ENCODE measurements at places on chromosomes 5 and 9.

GRCh38 chr9:121107029-121107428 is 32.3 kb downstream of the CNTRL start:
- no peak for DNase-seq

DNA sequence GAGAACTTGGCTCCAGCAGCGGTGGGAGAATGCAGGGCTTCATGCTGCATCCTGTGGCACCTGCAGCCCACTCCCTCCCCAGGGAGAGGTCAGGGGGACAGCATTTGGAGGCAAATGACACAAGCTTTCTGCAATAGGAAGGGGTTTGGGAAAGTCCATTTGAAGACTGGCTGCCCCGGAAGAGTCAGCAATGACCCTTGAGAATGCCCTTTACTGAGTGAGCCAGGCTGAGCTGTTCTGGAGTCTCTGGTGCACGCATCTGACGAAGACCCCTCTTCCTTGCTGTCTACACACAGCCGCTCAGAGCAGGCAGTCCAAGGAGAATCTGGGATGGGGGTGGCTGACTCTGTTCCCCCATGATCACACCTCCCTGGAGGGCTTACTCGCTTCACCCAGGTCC is 5.5 kb upstream of the NXNL2 start:
- no peak for DNase-seq

DNA sequence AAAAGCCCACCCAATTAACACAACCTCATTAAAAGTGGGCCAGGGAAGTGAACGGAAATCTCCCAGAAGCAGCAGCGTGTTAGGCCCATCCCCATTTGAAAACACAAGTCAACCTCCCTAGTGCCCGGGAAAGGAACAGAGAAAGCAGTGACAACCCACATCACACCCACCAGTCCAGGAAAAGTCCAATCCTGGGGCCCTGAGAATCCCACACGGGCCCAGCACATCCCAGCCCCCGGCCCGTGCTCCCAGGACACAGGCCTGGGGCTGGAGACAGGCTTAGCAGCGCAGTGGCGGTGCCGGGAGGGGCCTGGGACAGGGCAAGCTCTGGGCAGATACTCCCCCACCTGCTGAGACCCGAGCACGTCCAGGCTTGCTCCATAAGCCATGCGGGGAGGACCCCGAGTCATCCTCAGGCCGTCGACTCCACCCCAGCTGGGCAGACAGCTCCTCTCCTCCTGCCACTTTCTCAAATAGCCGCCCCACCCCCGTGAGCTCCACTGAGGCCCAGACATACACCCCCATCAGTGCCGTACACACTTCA is 101.0 kb downstream of the KCNT1 start:
- DNase-seq, result no peak

- DNase-seq, result no peak
Measured at GRCh38 chr5:8396756-8397155, 527.8 kb downstream of the MTRR start.

GRCh38 chr5:11906497-11906896 is 2.3 kb upstream of the CTNND2 start:
- DNase-seq, result no peak

GRCh38 chr9:130532426-130533080 is 46.8 kb upstream of the FUBP3 start:
- DNase-seq, result no peak

DNA sequence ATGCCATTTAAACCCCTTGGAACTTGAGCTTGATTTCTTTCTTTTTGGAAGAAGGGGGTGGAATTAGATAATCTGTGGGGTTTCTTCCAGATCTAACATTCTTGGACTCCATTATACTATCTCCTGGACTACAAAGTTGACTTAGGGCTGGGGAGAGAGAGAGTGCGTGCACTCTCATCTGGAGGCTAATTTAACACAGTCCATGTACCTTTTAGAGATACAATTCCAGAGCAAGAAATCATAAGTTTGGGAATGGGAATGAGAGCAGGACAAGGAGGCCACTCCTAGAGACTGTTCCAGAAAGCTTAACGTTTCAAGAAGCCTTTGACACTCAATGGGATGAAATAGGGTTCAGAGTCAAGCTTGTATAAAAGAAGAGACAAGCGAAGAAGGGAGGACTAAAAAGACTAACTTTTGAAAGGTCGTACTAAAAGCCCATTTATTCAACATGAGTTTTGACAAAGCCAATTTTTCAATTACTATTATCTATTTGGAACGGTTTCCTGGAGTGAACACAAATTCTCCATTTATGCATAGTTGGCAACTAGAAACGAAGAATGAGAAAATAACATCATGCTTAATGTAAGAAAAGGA is 83.4 kb downstream of the ACTL7B start:
- DNase-seq, result no peak

GRCh38 chr5:114500756-114501155 is 138.9 kb downstream of the KCNN2 start:
- no peak for DNase-seq

GRCh38 chr5:135155616-135156214 is 121.7 kb upstream of the PITX1 start:
- DNase-seq, result no peak

DNA sequence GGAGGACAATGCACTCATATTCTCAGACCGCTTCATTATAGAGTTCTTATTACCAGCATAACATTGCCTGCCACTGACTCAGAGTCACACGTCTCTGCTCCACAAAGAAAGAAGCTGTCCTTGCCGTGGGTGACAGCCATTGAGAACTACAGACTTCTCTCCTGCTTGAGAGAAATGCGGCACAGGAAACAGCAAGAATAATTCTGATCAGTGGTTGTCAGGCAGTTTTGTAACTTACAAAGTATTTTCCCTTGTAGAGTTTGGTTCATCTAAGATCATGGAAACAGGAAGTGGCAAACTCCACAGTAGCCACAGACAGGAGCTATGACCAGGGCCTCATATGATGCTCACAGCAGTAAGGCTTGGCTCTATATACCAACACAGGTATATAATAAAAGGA is 47.0 kb downstream of the KCNV2 start:
- no peak for DNase-seq

- no peak for DNase-seq
Measured at GRCh38 chr5:81896764-81897163, 75.1 kb upstream of the ATG10 start.

DNA sequence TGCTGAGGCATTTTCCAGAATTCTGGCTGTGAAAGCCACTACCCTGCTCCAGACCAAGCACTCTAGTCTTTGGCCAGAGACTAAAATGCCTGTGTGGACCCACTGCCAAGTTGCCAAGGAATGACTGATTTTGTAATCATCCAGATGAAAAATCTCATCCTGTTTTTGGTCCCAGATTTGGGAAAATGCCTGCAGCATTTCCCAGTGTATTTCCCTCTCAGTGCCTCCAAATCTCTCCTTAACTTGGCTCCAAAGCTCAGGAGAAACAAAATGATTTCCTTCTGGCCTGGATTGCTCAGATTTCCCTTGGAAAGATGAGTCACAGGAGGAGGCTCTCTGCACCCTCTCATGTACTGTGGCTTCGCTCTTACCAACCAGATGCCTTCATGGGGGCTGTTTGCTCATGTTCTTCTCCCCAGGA is 335.2 kb upstream of the TARS1 start:
- DNase-seq, result no peak

DNA sequence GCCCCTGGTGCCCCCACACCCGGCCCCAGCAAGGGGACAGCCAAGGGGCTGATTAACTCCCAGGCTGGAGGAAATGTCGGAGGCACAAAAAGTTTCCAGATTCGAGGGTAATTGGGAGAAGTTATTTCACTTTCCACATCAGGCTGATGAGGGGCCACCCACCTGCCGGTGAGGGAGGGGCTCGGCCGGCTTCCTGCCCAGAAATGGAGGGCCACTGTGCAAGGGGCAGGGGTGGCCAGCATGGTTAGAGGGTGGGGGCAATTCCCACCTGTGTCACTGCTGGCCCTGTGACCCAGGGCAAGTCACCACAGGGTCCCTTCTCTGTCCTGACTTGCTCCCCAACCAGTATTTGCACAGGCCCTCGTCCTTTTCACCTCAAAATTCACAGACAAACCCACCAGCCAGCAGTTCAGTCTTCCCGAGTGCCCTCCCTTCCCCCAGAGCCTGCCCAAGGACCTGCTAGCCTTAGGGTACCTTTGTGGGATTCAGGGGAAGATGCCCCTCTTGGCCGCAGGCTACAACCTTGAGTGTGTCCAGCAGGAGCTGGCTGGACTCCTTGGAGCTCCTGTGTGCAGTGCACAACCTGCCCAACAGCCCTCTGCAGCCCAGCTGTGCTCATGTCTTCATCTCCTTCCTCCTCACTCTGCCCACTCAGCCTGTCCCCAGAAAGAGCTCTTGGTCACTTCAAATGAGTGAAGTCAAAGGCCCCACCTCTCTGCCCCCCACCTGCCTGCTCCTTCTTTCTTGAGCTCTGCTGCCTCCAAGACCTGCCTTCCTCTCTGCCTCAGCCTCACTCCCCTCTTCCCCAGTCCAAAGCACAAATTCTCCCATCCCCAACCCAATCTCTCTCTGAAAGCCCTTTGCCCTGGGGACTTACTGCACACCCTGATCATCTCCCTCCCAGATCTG is 130.5 kb downstream of the BARX1 start:
- no peak for DNase-seq

- no peak for DNase-seq
Measured at GRCh38 chr9:134501761-134502265, 139.8 kb upstream of the COL5A1 start.

- DNase-seq, result no peak
Measured at GRCh38 chr5:80736730-80737129, 81.9 kb upstream of the DHFR start.

- no peak for DNase-seq
Measured at GRCh38 chr5:108415726-108416125, 33.8 kb upstream of the FBXL17 start.

DNA sequence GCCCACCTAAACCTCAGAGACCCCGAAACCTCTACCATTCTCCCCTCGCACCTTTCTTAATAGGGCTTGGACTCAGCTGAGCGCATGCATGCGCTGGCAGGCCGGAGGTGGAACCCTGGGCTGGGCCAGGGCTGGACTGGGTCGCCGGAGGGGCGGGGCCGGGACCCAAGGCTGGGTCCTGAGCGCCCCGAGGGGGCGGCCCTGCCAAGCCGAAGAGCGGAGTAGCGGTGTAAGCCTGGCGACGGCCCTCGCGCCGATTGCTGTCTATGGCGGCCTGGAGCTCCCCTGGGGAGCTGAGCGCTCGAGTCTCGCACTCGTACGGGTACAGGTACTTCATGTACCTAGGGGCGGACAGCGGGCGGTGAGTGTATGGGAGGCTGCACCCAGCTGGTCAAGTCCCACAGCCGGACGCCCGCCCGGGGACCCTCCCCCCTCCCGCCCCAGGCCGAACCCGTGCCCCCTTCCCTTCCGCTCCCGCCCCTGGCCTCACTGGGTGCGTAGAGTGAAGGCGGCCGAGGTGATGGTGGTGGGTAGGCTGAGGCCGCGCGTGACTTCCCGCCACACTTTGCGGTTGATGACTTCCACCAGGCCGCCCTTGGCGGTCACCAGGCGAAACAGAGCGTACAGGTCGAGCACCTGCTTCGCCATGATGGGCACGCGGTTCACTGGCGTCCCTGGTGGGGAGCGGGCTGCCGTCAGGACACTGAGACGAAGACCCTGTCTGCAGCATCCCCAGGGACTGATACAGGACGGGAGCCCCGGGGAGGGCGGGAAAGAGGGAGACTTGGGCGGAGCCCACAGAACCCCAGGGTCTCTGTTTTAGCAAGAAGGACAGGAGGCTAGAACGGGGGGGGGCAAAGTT is 3.3 kb upstream of the DCTN3 start:
- no peak for DNase-seq

DNA sequence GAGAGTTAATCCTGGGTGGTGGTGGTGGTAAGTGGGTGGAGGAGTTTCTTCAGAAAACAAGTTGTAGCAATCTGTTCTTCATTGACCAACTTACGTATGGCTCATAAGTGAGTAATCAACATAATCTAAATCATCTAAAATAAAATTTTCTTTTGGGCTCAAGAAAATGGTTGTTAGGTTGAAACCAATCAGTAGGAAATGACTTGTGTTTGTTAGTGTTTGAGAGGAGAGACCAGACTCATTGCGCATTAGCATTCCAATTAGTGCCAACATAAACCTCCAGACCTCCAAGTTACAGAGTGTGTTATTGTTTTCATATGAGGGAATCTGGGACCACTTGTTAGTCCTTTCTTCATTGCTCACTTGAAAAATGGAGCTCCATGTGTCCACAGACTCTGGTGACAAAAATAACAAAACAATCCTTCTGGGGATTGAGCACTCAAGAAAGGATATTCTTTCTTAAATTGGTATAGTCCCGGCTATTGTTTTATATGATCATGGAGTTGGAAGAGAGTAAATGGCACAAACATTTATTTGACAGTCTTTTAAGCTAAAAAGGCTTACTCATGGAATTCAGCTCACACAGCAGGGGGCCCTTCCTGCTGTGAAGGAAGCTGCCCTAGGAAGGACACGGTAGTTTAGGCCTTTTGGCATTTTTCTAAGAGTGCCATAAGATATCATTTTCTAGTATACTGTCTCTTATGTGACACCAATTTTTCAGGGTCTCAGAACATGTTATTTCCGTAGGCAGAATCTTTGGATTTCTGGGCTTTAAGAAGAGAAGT is 441.1 kb downstream of the EBF1 start:
- no peak for DNase-seq

GRCh38 chr9:121230256-121230655 is 28.6 kb upstream of the RAB14 start:
- no peak for DNase-seq

DNA sequence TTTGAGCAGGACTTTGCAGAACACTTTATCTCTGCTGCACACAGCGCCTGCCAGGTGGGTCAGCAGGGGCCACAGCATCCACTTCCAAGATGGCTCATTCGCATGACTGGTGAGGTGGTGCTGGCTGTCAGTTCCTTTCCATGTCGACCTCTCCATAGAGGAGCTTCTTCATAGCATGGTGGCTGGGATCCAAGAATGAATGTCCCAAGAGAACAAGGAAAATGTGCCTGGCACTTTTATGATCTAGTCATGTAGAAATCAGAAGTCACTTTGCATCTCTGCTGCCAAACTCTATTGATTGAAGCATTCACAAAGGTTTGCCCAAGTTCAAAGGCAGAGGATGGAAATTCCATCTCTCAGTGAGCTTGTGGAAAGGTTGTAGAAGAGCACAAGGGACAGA is 85.0 kb downstream of the GALNT10 start:
- DNase-seq, result no peak

DNA sequence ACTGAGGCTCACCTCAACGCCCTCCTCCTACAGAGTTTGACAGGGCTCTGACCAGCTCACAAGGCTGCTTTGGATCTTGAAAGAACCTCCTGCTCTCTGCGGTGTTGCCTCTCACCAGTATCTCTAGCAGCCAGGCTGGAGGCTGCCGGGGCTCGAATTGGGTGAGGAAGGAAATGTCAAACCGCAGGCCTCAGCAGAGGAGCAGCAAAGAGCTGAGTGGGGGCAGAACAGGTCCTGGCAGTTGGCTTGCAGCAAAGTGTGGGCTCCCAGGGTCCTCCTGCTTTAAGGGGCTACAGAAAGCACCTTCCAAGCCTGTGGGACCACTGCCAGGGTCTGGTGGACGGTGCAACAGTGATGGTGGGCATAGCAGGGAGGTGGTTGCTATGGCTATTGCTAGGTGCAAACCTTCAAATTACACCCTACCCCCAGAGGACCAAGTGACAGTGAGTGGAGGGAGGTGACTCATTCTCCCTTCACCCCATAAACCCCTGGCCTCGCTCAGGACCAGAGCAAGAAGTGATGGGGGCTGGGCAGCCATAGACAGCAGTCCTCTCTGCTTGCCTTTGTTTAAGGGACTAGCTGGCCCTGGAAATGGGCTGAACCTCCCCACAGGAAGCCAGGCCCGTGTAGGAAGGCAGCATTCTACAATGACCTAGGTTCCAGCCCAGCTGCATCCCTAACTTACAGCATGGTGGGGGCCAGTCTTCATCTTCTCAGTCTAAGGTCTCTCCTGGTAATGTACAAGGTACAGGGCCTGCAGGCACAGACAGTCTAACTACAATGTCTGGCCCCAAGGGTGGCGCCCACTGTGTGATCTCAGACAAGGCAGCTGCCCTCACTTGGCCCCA is 18.7 kb downstream of the LCP2 start:
- peak; percentile 72 for DNase-seq
